ENCODE measurements at places on chromosomes 7 and 10.

- no peak for DNase-seq
These were observed 268.3 kb downstream of the SKIDA1 start for GRCh38 chr10:21257191-21257590.

GRCh38 chr7:76997381-76998284 is 34.5 kb downstream of the SPDYE17 start:
- DNase-seq = no peak

DNA sequence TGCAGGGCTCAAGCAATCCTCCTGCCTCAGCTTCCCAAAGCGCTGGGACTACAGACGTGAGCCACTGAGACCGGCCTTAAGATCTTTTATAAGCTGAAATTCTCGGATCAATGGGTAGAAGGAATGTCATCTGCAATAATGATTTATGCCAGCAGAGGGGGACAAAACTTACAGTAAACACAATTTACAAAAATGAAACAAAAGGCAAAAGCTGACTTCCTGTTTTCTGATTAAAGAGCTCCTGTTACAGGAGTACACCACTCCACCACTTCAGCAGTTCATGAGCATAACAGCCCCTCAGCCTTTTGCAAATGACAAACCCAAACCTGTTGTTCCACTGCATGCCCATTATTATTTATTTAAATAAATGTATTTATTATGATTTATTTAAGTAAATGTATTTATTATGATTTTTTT is 88.5 kb upstream of the ATP6V0A4 start:
- DNase-seq = peak; percentile 94

- no peak for DNase-seq
These were observed 60.7 kb downstream of the TMEM209 start for GRCh38 chr7:130144312-130145171.

- peak; percentile 72 for DNase-seq
These were observed 136.5 kb downstream of the EPC1 start for GRCh38 chr10:32210306-32211045.

GRCh38 chr7:116210345-116211005 is at the start of gene TES:
Gene TES (plus strand): TSS chr7:116210539. CDS start chr7:116210708, 169 bp downstream.
- peak; percentile 71 for DNase-seq

DNA sequence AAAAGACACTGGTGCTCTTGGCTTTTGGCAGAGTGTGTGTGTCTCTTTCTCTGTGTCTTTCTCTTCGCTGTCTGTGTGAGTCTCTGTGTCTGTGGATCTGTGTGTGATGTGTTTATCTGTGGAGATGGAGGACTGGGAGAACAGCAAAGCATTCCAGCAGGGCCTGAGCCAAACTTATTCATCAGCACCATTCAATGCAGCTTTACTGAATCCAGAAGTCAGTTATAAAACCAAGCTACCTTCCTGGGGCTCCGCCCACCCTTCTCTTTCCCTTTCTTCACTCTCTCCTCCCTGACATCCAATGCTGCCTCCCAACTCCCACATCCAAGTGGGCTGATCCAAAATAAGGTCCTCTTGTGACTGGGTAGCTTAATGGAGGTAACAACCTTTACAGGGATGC is 3.9 kb downstream of the SGMS1 start:
- DNase-seq = no peak

DNA sequence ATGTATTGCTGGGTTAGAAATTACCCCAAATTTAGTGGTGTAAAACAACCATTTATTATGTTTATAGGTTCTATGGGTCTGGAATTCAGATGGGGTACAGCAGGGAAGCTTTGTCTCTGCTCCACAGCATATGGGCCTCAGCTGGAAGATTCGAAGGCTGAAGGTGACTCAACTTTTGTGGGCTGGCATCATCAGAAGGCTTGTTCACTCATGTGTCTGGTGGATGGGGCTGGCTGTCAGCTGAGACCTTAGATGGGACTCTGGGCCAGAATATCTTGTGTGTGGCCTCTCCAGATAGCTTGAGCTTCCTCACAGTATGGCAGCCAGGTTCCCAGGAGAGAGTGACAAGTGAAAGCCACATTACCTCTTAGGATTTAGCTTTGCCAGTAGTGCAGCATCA is 45.9 kb downstream of the ZNF503 start:
- DNase-seq = no peak

DNA sequence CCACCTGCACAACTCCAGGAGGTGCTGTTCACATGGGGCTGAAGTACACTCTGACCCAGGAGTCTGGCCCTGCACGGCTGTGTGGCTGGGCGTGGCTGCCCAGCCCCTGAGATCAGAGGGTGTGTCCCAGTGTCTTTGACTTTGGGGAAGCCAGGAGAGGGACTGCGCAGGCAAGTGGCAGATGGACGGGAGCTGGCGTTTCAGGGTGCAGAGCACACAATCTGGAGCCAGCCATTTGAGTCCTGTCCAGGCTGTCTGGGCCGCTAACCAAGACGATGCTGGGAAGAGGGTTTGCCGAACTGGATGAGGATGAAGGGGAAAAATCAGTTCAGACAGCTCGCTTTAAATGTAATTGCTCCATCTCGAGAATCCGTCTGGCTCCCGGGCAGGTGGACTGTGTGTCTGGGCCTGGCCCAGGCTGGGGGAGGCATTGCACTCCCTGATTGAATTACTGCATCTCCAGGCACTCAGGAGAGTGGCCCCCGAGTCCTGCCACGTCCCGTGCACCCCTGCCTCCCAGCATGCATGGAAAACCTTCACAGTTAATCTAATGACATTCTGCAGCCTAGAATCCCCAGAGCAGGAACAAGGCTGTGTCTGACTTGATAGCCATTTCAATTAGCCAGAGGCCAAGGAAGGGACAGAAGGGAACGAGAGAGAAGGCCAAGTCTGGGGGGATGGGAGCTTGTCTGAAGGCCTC is 120.8 kb upstream of the NANOS1 start:
- peak; percentile 3 for DNase-seq

- no peak for DNase-seq
These were observed 34.8 kb downstream of the MDFIC start for GRCh38 chr7:114956702-114957101.

GRCh38 chr7:118762451-118762850 is 537.9 kb downstream of the ANKRD7 start:
- no peak for DNase-seq

DNA sequence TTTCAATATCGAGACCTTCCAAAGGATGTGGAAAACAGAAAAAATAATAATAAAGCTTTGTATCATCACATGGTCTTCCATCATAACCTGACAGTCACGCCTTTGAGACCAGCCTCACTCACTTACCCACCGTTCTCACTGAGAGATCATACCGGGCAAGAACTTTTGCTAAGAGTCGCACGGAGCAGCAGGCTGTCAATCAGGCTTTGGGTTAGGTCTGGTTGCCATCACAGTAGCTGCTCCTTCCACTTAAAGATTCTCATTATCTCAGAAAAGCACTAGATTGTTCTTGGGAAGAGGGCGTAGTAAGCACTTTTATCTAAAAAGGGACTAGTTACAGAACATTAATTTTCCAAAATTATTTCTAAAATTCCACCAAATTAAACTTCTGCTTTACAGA is 2.0 kb downstream of the RELN start:
- DNase-seq = no peak

DNA sequence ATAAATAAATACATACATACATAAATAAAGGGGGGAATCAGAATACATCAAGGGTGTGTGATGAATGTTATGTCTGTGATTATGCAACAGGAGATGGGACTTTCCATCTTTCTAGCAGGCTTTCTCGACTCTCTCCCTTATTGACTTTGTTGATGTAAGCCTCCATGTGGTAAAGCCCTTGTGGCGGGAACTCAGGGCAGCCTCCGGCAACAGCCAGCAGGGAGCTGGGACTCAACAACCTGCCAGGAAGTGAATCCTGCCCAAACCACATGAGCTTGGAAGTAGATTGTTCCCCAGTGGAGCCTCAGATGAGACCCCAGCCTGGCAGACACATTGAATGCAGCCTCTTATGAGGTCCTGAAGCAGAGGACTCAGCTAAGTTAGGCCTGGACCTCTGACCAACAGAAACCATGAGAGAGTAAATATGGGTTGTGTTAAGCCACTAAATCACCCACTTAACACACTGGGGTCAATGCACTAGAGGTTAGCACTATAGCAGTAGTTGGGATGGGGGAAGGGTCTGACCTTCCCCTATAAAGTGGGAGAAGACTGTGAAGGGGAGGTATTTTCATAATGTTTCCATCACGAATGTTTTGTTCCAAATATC is 104.0 kb downstream of the JCAD start:
- no peak for DNase-seq

DNA sequence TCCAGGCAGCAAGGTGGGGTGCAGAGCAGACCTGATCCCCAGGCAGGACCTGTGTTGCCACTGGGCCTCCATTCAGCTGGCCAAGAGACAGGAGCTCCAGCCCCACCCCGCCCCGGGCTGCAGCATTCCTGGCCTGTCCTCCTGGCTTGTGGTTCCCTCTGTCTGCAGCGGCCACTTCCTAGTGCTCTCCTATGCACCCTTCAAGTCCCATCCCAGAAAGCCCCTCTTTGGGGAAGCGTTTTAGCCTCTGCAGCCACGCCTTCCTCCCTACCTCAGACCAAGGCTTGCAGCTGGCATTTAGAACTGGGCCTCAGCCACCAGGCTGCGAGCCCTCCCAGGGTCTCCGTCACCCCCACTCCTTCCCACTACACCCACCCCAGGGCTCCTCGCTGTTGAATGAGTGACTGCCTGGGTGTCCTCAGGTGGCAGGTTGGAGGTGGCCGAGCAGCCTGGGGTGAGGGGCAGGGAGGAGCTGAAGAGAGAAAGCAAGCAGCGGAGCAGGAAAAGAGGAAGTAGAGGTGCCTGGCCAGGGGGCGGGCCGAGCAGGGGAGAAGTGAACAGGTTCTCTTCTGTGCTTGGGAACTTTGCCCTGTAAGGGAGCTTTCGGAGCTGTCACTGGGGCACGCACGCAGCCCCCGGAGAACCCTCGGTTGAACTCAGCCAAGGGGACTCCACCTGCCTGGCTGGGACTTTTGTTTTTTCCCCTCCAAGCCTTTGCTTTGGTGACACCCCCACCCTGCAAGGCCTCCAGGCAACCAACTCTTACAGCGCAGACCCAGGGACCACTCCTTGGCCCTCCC is 109.1 kb upstream of the TNRC18 start:
- peak; percentile 90 for DNase-seq

DNA sequence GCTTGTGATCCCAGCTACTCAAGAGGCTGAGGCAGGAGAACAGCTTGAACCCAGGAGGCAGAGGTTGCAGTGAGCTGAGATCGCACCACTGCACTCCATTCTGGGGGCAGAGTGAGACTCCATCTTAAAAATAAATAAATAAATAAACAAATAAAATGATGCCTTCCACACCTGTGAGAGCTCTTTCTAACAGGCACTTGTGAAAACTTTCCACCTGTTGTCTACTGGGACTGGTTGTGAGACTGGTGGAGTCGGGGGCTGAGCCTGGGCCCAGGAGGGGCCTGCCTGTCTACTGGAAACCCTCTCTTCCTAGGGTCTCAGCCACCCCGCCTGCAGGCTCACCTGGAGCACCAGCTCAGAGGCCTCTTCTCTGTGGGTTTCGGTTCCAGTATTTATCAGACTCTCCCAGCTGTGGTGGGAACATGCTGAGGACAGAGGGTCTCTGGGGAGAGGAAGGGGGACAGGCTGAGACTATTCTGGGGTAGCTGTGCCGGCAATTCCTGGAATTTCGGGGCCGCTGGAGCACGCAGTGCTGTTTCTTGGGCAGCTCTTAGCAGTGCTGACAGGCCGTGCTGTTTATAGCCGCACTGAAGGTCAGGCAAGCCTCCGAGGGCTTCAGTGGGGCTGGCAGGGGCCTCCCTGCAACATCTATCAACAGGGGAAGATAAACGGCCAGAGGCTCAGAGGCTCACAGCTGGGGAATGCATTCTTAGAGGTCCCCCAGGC is 3.8 kb downstream of the LDB3 start:
- no peak for DNase-seq

GRCh38 chr10:90274721-90275468 is 573.5 kb downstream of the KIF20B start:
- DNase-seq = no peak

DNA sequence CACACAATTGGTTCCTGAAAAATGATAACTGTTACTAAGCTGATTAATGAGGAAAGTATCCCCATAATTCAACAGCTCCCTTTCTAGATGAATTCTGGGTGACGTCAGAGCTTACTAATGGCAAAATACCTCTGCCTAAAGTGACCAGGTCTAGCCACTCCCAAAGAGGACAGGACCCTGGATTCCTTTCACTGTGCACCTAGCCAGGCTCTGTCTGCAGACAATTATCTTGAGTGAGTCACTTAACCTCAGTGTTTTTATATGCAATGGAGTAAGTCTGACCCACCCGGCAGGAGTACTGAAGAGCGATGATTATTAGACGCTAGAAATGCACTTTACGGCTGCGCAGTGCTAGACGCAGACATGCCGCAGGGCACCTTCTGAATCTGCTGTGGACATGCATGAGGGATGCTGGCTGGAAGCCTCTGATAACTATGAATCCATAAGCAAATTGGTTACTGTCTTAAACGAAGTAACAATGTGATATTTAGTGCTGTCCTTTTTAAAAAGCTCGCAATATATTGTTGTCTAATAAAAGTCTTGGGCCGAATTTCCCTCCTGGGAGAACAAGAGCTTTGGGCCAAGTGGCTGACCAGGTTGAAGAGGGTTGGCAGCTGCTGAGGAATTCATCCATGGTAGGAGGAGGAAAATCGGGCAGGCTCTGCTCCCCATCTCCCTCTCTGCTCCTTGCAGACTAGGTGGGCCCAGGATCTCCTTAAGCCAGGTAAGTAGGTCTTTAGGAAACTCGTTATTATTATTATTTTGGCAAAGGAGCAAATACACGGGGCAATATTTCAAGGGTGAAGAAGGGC is 4.6 kb upstream of the INPP5A start:
- no peak for DNase-seq

GRCh38 chr7:135789956-135790355 is 41.3 kb upstream of the FAM180A start:
- no peak for DNase-seq

DNA sequence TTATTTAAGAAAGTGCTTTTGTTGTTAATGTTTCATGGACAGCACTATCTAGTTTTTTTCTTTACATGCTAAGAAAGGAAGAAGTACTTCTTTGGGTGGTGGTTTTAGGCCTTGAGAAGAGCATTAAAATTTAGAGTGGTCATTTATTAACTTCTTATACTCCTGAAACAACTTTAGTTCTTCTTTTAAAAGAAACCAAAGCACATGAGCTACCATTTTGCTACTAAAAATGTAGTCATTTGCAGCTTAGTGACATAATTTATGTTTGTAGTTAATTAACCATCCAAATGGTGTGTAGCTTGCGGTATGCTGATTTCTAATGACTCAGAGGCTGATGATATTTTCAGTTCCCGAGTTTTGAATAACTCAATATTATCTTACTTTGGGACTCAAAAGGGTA is 207.5 kb downstream of the BBS9 start:
- DNase-seq = no peak

GRCh38 chr7:106604303-106604924 is 56.5 kb downstream of the CCDC71L start:
- peak; percentile 29 for DNase-seq
